Stimulated activated CD4-positive, alpha-beta T cell treated with anti-CD3 and anti-CD28 coated beads, TNF-alpha, amount 100 ng/mL, for 1 hour (primary cell): ENCODE measurements at places on chromosomes 4 and X.

DNA sequence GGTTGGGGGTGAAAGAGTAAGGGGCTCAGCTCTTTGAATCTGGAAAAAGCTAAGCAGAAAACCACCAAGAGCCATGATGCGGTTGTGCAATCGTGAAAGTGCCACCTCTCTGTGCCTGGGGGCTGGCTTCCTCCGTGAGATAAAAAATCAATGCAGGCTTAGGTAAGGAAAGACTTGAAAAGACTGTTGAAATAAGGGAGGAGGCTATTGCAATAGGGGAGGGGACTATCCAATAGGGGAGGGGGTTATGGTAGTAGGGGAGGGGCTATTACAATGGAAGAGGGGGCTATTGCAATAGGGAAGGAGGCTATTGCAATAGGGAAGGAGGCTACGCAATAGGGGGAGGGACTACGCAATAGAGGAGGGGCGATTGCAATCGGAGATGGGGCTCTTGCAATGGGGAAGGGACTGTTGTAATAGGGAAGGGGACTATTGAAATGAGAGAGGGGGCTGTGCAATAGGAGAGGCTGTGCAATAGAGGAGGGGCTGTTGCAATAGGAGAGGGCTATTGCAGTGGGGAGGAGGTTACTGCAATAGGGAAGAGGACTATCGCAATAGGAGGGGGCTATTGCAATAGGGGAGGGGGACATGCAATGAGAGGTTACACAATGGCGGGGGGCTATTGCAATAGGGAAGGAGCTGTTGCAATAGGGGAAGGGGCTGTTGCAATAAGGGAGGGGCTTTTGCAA is 162.3 kb upstream of the PSAPL1 start:
- no peak for DNase-seq

- DNase-seq, result no peak
These were observed 415 bp upstream of the TENM3 start for GRCh38 chr4:182242787-182243186.

GRCh38 chr4:106569146-106570031 is 200.8 kb upstream of the GIMD1 start:
- no peak for DNase-seq

- no peak for DNase-seq
These were observed 297.8 kb downstream of the PPP3CA start for GRCh38 chr4:101049549-101050001.

- DNase-seq, result no peak
These were observed 54.6 kb downstream of the ARAP2 start for GRCh38 chr4:36189511-36190226.

DNA sequence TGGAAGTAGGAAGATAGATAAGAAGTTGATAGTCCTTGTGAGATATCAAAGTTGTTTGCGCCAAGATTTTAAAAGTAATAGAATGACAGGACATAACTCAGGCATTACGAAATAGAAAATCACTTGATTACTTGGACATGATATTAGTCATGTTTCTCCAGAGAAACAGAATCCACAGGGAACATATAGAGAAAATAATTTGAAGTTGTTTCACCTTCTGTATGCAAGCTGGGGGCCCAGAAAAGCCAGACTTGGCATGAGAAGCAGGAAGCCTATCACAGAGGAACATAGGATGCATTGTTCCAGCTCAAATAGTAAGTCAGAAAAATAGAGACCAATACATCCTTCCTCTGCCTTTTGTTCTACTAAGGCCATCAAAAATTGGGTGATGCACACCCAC is 715.9 kb downstream of the TECRL start:
- no peak for DNase-seq

DNA sequence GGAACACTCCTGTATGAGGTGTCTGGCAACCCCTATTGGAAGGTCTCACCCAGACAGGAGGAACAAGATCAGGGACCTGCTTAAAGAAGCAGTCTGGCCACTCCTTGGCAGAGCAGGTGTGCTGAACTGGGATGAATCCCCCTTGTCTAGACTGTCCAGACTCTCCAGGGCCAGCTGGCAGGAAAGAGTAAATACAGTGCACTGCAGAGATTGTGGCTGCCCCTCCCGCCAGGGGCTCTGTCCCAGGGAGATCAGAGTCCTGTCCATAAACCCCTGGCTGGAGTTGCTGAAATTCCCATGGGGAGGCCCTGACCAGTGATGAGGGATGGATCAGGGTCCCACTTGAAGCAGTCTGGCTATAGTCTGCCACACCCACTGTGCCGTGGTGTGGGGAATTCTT is 17.7 kb downstream of the STPG2 start:
- no peak for DNase-seq

DNA sequence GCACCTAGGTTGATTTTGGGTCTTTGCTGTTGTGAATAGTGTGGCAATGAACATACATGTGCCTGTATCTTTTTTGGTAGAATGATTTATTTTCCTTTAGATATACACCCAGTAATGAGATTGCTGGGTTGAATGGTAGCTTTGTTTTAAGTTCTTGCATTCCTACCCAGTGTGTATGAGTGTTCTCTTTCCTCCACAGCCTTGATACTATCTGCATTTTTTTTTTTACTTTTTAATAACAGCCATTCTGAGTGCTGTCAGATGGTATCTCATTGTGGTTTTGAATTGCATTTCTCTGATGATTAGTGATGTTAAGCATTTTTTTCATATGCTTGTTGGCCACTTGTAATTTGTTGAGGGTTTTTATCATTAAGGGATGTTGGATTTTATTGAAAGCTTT is 351.8 kb upstream of the GNPDA2 start:
- no peak for DNase-seq

DNA sequence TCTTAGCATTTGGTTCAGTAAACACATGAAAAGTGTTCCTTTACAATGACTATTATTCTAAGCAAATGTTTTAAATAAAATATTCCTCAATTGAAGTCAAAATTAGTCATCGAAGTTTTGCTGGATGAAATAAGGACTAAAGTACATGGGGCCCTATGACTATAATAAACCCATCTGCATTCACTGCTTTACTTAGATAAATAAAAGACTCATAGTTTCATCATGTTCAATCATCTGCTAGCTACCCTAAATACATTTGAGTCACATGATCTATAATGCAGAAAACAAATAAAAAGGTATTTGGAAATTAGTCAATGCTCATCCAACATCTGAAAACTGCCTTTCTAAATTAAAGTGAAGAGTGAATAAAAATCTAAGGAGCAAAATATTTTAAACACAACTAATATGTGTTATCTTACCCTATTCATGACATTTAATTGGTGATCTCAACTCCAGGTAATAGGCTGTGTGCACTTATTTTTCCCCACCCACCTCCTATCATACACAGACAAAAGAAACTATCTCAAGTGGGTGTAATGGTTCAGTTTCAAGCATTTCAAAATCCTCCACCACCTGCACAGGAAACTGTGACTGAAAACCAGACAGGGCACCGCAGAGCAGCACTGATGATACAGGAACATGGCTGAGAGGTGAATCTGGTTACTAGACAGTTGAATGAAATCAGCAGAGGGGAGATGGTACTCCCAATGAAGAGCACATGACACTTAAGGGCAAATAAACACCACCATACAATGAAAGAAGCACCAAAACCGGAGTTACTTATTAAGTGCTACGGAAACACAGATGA is 78.6 kb downstream of the CAMK2D start:
- peak; percentile 40 for DNase-seq
